Lung (tissue), 17 donors: ENCODE measurements at places on chromosomes 13 and 19. TPM values are rescaled to one million over a fixed set of nuclear protein-coding genes. Genes with fewer than 3 reads are reported as not detected.

DNA sequence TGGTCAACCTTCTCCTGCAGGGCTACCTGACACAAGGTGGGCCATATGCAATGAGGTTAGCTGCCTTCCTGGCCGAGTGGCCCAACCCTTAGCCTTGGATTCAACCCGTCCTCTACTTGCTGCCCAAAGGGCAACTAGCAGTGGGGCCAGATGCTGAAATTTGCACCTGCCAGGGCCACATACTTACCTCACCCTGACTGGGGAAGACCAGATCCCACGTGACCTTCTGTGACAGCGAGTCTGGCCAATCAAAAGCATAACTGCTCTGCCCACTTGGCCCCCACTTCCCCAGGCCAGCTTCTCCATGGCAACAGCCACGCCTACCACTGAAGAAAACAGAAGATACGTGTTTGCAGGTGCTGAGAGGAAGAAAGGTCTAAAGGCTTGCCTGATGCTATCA lies 10.9 kb downstream of the PEG3 start:
- no peaks in the 10 kb centered on the region for H3K36me3 ChIP-seq
- no peak for DNase-seq
- H3K4me1 ChIP-seq, result no peaks in the 10 kb centered on the region

DNA sequence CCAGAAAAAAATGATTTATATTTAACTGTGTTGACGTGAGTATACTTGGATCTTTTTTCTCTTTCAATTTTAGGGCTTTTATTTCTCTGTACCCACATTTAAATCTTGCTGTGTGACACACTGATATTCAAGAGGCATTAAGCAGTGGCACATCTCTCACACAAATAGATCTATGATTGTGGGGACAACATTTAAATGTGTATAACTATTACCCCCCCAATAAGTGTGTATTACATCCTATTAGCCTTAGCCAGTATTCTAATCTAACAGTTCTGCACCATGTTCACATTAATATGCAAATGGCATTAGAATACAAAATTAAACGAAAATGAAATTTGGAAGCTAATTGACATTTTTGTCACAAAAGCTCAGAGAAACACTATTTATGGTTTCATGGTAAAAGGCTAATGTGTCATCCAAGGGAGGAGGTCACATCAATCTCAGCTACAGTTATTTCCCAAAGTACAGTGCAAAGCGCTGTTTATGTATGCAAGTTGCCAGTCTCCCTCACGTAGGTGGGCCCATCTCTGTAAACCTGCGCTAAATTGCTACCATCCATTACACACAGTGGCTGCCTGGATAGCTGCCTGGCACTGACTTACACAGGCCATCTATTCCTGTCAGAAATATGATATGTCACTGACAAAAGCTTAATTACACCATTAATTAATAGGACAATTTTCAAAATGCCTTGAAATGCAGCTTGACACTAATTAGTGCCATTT lies 984.7 kb upstream of the PCDH9 start:
- H3K36me3 ChIP-seq, result no peaks in the 10 kb centered on the region
- DNase-seq, result no peak
- H3K4me3 ChIP-seq, result no peak overlapping the region

DNA sequence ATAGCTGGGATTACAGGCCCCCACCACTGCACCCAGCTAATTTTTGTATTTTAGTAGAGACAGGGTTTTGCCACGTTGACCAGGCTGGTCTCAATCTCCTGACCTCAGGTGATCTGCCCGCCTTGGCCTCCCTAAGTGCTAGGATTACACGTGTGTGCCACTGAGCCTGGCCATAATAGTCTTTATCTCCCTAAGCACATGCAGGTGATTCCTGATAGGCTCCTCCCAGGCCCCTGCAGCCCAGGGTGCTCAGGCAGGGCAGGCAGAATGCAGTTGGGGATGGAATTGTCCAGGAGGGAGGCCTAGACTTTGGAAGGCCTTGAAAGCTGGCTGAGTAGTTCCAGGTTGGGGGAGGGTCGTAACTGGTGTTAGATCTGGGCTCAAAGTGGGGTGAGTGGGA lies 8.5 kb downstream of the ZNF526 start:
- no peak overlapping the region for H3K4me3 ChIP-seq
- no peaks in the 10 kb centered on the region for H3K27me3 ChIP-seq
- DNase-seq, result no peak

The PROZ gene
- not detected for total RNA-seq

The ZNF787 gene
- 44.7 TPM for total RNA-seq
